ENCODE measurements at places on chromosomes 3 and 15. TPM values are rescaled to one million over a fixed set of nuclear protein-coding genes. Genes with fewer than 3 reads are reported as not detected.

DNA sequence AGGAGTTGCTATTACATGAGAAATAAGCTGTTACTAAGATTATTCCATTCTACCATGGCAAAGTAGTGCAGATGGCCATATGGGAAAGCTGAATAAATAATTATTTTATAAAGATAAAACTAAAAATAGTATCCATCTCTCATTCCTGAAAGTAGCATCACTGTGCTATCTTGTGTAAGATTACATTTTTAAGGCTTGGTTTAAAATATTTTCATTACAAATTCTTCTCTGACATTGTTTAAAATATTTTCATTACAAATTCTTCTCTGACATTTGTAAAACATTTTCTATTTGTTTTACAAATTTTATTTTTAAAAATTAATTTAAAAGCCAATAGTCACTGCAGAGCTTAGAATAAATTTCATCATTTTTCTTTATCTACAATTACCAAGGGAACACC, 665.5 kb upstream of the NAALADL2 start:
- DNase-seq = no peak

DNA sequence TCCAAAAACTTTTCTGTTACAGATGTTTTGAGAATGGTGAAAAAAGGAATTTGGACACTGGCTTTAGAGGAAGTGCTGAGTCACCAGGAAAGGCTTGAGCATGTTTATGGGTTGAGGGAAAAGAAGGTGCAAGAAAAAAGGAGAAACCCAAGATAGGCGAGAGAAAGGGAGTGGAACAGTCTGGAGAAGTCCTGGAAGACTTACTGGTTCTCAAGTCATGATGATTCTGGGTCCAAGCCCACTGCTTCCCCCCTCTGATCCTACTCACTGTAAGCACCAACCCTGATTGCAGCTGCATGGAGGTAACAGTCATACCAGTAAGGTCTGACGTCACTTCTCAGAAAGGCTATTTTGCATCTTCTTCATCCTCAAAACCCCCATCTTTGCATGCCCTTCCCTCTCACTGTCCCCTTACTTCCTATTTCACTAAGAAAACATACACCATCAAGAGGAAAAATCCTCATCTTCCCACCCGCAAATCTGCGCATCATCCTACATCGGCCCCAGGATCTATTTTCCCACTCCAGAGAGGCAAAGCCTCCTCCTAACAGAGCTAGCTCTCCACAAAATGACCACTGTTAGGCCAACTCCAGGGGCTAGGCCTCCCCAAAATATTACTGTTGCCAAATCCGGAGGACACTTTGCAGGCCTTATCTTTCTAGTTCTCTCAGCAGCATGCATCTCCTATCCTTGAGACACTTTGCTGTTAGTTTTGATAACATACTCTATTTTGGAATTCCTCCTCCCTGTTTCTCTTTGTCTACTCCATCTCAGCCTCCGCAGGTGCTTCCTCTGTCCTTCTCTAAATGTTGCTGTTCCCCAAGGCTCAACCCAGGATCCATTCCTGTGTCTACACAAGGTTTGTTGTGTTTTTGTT, 3.2 kb upstream of the ATP13A3 start:
- no peak for DNase-seq

The CFAP100 gene
- not detected for total RNA-seq

The TEX55 gene
- total RNA-seq = not detected

The P2RY12 gene
- 5.7 TPM for total RNA-seq

- DNase-seq = no peak
Measured at GRCh38 chr3:189563853-189564563, 67.2 kb upstream of the TP63 start.

The KCNMB3 gene
- total RNA-seq = 3.2 TPM

- no peak for DNase-seq
Measured at GRCh38 chr3:191133359-191133758, 65.7 kb upstream of the OSTN start.

All from mesenteric fat pad (tissue), 1 donor.